ENCODE measurements at places on chromosomes 11 and 22.

DNA sequence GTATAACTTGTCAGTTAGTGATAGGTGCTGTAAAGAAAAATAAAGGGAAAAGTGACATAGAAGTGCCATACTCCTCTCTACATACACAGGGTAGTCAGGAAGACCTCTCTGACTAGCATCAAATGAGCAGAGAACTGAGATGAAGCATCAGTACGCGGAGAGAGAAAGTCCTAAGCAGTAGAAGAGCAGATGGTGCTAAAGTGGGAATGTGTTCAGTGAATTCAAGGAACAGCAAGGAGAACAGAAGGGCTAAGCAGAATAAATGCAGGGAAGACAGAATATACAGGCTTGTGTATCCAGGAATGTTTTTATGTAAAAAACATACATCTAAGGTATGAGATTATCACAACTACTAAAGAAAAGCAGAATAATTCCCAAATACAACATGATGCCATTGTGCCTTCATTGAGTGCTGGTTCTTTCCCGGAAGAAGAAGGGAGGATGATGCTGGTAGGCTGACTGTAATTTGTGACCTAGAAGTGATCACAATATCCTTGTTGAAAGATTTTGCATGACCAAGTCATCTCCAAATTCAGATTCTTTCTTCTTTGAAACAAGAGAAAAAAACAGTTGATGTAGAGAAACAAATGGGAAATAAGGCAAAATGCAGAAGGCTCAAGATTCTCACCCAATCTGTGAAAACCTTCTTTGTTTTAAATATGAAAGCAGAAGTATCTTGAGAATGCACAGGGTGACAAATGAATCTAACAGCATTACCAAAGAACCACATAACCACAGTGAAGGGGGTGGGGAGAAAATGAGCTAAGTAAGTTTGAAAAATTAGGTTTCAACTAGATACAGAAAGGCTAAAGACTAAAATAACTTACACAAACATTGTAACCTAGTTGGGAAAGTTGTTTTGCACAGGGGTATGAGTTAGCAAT, 20.5 kb downstream of the MRE11 start:
- DNase-seq = no peak

DNA sequence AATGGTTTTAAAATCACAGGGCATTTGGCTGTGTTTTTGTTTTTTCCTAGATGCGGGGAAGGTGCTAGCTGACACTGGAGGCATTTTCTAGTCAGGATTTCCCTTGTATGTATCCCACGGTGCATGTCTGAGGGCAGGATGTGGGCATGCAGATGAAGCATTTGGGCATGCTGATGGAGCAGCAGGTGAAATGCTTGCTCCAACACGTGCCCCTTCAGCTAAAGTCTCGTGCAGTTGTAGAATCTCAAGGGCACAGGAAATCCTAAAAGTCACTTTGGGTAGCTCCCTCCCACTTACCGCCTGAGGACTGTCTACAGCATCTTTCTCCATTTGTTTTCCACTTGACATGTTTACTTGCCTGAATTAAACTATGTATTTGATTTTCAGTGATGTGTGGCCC, 429.4 kb upstream of the B3GAT1 start:
- no peak for DNase-seq

GRCh38 chr11:41382927-41383326, 76.5 kb downstream of the LRRC4C start:
- no peak for DNase-seq

DNA sequence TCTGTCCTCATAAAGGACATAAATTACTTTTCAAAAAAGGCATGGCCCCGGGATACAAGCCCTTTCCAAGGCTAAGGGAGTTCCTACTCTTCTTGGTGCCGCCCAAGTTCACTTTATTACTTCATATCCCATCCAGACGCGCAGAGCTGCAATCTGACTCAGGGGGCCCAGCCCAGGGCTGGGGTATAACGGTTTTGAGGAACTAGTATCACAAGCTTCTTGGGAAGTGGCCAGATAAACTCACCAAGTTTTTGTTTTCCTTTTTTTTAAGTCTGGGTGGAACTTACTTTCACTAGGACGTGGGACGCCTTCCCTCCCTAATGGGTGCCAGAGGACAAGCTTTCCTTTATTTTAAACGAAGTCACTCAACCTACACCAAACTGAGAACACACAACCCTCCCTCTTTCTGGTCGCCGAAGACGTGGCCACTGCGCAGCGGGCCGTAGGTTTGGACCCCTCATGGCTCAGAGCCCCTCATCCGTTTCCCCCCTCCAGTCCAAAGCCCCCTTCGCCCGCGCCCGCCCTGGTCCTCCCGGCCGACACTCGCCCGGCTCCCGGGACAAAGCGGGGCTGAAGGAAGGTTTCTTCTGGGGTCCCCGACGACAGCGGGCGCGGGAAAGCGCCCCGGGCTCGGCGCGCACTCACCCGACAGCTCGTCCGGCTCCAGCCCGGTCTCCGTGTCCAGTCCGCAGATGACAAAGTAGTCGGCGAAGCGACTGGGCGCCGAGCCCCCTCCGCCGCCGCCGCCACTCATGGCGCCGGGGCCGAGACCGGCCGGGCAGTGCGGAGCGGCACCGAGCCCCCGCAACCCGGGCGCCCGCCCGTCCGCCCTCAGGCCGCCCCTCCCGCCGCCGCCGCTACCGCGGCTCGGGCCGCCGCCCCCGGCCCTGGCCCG, 587 bp downstream of the DENND5A start:
- peak; percentile 43 for DNase-seq

GRCh38 chr11:105392556-105392955, 217.3 kb upstream of the GRIA4 start:
- DNase-seq = no peak

GRCh38 chr11:121194731-121195596, 93.9 kb downstream of the TECTA start:
- DNase-seq = peak; percentile 34

DNA sequence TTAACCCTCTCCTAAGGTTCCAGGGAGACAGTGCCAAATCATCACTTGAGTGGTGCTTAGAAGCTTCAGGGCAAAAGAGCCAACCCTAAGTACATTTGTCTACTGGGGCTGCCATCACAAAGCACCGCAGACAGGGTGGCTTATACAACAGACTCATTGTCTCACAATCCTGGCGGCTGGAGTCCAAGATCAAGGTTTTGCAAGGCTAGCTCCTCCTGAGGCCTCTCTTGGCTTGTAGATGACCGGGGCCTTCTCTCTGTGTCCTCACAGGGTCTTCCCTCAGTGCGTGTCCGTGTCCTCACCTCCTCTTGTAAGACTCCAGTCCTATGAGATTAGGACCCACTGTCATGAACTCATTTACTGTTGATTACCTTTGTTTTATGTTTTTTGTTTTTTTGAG, 34.1 kb upstream of the CD81 start:
- no peak for DNase-seq

DNA sequence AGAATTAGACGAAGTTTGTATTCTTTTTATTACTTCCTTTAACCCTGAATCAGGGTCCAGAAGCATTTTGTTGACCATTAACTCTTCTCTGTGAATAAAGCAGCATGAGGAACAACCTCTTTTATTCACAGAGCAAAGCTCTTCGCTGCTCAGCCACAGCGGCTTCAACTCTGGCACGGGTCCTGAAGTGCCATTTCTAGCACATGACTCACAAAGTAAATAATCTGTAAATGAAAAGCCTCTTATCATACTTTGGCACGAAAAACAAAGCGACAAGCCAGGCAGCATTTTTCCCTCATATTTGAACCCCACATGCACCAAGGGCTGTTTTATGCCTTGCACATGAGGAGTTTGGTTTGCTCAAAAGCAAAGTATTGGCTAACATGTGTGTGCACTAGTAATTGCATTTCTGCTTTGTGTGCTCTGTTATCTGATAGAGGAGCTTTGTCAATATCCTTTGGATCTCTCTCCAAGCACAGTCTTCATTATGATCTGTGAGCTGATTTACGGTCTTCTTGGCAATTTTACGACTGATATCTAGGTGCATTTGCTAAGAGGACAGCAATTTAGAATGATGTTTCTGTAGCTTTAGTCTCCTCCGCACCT, 33.0 kb upstream of the APOBEC3A start:
- no peak for DNase-seq

- DNase-seq = no peak
Measured at GRCh38 chr11:72635933-72636332, 38.3 kb downstream of the PDE2A start.

DNA sequence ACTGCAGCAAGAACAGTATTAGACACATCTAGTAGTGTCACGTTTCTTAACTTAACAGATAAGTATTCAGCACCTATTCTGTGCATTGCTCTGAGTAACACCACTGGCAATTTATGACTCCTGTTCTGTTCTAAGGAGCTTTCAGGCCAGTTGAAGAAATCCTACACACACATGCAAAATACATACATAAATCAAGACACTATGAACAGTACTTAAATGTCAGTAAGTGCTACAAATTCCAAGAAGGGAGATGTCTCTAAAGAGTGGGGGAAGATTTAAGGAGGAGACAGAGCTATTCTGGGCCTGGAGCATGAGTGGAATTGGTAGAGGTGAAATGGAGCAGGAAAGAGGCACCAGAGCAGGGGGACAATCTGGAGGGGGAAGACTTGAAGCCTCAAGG, 46.2 kb upstream of the CLMP start:
- no peak for DNase-seq

- DNase-seq = no peak
Measured at GRCh38 chr11:61297746-61298145, 2.6 kb upstream of the VWCE start.

GRCh38 chr11:95727620-95728019, 62.0 kb downstream of the FAM76B start:
- no peak for DNase-seq

GRCh38 chr11:112478806-112479205, 218.1 kb upstream of the PLET1 start:
- no peak for DNase-seq

DNA sequence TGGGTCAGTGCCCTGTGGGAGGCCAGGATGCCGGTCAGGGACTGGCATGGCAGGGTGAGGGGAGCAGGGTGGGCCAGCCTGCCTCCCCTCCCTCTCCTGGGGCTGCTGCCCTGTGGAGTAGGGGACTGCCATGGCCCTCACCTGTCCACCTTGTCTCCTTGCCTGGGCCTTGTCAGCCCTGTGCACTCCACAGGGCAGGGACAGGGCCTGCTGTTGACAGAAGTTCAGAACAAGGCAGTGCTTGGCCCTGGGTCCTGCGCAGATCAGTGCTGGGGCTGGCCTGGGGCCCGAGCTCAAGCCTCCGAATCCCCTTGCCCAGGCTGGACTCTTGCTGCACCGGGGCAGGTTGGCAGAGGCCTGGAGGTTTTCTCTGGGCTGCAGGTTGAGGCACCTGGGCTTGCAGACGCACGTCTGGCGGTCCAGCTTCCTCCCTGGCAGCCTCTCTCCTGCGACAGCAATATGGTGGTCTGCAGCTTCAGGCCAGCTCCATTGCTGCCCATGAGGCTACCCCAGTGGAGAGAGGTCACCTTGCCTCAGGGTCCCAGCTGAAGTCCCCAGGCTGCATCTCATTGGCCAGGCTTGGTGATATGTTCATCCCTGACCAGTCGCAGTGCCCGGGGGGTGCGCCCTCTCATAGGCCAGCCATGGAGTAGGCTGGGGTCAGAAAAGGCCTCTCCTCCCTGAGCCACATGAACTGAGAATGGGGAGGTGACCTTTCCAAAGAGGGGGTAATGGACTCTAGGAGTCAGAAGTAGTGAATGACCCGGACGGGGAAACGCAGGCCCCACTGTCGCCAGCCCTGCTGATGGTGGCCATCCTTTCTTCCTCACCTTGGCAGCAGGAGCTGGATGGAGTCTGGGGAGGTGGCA, 21.5 kb upstream of the CHKA start:
- DNase-seq = no peak

GRCh38 chr11:116939499-116939898, 102.1 kb upstream of the APOA1 start:
- no peak for DNase-seq

DNA sequence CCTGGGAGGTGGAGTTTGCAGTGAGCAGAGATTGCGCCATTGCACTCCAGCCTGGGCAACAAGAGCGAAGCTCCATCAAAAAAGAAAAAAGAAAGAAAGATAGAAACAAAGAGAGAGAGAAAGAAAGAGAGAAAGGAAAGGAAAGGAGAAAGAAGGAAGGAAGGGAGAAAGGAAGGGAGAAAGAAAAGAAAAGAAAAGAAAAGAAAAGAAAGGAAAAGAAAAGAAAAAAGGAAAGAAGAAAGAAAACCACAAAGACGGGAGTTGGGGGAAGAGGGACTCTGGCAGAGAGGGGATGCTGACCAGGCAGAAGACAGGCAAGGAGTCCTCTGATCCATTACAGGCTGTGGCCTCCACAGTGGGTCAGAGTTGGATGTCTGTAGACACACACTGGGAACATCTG, 18.8 kb upstream of the SLCO2B1 start:
- DNase-seq = no peak

- DNase-seq = no peak
Measured at GRCh38 chr11:3382613-3383285, 3.8 kb upstream of the ZNF195 start.
